Activated CD4-positive, alpha-beta T cell treated with anti-CD3 and anti-CD28 coated beads for 24 hours (primary cell): ENCODE measurements at places on chromosomes 2 and 18.

DNA sequence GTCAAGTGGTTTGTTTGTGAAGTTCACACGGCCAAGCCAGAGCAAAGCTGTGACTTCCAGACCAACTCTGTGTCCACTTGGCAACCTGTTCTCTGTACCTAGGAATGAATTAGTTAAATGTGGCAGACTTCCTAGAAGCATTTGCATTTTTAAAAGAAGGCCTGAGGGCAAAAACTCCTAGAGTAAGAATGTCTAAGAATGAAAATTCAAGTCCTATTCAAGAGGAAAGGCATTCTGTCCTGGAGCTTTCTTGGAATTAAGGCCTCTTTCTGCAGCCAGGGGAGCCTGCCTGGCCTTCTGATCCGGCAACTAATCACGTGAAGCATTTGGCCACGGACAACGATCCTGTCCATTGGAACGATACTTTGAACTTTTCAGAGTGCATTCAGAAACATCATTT is 155.0 kb downstream of the SETBP1 start:
- DNase-seq = no peak

- no peak for DNase-seq
These were observed 141.3 kb downstream of the GBX2 start for GRCh38 chr2:236026841-236027240.

DNA sequence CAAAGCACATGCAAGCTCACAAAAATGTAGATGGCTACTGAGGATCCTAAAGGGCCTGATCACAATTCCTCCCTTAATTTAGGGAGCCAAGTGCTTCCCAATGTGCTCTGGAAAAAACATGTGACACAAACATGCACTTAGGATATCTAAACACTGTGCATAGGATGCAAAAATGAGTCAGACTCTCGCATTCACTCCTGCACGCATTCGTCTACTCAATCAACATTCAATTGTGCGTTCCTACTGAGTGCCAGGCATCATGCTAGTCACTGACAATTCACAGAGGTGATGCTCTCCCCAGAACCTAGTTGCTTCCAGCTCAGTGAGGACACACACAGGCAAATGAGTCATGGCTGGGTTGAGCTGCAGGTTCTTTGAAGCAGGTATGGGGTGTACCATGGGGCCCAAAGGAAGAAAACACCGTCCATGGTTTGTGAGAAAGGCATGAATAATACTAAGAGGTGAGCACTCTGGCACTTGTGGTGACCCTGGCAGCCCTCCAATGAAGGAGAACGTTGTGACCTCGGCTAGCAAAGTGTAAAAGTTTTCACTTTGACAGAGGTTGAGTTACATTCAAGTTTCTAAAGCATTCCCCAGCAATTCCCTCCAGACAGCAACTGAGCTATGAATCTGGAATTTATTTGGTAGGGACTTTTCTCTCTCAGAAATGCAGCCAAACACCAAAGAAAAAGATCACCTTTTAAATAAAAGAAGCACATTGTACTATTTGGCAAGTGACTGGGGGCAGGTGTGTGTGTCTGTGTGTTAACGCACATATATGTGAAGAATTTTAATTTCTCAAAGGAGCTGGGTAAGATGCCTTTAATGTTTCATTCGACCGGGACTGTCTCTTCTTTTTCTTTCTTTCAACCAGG is 173.3 kb downstream of the ALPK2 start:
- no peak for DNase-seq

GRCh38 chr2:136091899-136092298 is 26.1 kb downstream of the CXCR4 start:
- no peak for DNase-seq

- DNase-seq = no peak
These were observed 20.1 kb upstream of the SELENOI start for GRCh38 chr2:26325851-26326250.

GRCh38 chr2:164868563-164869419 is 27.2 kb upstream of the COBLL1 start:
- no peak for DNase-seq

- peak; percentile 71 for DNase-seq
These were observed 26.5 kb upstream of the IGFBP2 start for GRCh38 chr2:216606551-216607276.

GRCh38 chr2:188966079-188966571 is 8.0 kb upstream of the COL3A1 start:
- no peak for DNase-seq

- no peak for DNase-seq
These were observed 41.6 kb upstream of the GPR39 start for GRCh38 chr2:132374961-132375360.

- peak; percentile 44 for DNase-seq
These were observed 669 bp downstream of the LNPK start for GRCh38 chr2:176001281-176001915.

- DNase-seq = no peak
These were observed 1.1 kb upstream of the KCNIP3 start for GRCh38 chr2:95296011-95296410.

- no peak for DNase-seq
These were observed 87.0 kb upstream of the ID2 start for GRCh38 chr2:8594731-8595427.

DNA sequence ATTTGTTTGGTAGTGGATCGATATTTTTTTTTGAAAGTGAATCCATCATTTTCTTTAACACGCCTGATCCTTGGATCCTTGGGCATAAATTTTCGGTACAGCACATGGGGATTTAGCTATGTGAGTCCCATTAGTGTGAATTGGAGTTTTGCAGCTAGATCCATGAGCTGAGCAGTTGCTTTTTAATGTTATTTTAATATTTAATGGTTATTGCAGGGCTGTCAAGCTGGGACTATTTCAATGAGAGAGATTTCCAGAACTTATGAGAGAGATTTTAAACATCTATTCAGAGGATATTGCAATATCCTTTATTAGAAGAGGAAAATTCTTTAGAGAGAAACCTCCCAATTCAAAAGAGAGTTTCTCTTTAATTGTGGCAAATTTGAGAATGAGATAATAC is 35.6 kb upstream of the TCF4 start:
- no peak for DNase-seq
